ENCODE measurements at places on chromosomes 11 and 22.
A peak's percentile ranks its signal among the peaks of the same experiment; 100 is the strongest.

DNA sequence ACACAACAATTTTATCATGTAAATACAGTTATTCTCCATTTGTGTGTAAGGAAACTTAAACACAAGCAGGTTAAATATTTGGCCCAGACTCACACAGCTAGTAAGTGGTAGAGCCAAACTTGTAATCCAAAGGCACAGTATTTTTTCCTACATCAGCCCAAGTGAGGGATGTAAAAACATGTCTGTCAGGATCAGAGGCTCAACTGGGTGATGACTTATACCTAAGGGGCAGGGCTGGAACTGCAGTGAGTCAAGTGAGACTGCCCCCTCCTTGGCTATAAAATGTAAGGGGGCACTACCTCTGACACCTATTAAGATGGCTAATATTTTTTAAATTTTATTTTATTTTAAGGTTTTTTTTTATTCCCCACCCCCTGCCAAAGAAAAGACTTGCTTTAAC, 82.6 kb downstream of the APIP start:
- no peak for DNase-seq

- no peak for DNase-seq
Observed at GRCh38 chr11:108871867-108872266, 207.0 kb downstream of the DDX10 start.

DNA sequence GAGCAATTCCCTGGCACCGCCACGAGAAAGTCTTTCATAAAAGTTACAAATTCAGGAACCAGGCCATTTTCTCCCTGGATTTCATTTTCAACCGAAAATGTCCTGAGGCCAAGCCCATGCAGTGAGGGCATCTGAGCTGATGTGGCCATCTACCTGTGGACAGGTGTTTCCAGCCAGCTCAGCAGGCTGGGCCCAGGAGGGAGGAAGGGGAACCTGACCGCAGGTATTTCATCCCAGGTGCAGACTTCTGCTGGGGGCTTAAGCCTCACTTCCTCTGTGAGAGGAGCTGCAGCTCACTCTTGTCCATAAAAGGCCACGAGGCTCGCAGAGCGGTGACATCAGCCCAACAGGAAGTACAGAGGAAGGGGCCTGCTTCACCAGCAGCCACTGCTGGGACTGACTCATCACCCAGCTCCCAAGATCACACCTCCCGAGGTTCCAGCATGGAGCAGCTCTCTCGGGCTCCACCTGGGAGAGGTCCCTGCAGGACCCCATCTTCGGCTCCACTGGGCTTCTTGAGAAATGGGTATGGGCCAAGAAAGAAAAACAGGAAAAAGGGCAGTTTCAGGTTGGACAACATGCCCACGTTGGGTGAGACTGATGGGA, 56.4 kb downstream of the MYH9 start:
- peak; percentile 93 for DNase-seq

DNA sequence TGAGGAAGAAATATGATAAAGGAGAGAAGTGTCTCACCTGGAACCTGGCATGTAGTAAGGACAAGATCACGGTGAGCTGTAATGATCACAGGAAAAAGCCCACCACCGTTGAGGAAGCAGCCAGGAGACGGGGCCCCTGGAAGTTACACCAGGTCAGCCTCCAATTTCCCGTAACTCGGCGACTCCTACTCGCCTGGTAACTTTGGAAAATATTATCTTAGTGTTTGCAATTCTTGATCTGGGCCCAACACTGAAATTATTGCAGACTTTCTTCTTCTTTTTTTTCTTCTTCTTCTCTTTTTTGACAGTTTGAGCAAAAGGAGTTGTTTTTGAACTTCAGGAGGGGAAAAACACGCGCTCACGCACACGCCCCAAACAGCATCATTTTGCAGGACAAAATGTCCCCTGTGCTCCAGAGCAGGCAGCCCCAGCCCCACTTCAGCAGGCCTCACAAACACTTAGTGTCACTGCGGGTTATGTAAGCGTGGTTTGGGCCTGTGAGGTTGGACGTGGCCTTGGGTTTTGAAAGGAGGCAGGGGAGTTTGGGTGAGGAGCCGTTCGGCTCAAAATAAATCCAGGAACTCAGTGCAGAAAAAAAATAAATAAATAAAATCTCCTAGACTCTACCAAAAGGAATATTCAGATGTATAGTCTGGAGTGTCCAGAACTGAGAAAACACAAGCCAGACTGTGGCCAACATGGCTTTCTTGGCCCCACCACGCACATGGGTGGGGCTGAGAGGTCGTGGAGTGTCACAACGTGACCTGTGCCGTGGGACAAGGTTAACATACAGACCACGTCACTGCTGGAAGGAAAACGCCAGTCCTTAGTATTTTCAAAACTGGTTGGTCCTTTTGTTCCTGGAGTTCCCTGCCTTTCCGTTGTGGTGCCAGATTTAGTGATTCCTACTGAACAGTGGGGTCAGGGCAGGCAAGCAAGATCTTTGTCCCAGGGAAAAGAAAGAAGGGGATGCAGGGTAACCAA, 26.3 kb upstream of the MN1 start:
- DNase-seq, result no peak

DNA sequence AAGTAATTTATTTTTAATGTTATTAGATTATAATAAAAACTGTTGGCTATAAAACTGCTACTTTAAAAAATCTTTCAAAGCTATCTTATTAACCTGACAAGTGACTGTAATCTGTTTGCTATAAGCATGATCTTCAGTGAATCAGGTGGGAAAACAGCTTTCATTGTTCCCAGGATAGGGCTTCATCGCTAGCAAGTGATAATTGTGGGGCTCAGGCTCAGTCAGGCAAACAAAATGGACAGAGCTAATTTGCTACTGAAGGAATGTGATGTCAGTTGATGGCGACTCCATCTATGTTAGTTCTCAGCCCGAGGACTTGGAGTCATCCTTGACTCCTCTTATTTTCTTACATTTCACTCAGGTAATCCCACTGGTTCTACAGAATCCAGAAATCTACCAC, 125.0 kb downstream of the RASSF10 start:
- DNase-seq, result no peak

DNA sequence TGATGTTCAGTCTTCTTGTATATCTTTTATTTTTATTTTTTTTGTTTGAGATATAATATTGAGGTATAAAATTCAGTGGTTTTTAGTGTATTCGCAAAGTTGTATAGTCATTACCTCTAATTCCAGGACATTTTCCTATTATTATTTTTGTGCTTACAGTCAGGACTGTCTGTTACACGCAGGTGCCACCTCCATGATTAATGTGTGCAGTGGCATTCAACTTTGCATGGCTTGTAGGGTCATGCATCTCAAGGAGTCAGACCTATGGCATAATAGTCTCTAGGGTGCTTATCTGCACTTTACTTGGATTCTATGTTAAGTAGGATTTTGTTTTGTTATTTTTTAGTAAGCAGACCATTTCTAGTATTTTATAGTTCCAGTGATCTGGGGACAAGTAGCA, 1.0 kb downstream of the CTR9 start:
- no peak for DNase-seq

GRCh38 chr11:127273593-127274327, 273.2 kb upstream of the KIRREL3 start:
- no peak for DNase-seq

DNA sequence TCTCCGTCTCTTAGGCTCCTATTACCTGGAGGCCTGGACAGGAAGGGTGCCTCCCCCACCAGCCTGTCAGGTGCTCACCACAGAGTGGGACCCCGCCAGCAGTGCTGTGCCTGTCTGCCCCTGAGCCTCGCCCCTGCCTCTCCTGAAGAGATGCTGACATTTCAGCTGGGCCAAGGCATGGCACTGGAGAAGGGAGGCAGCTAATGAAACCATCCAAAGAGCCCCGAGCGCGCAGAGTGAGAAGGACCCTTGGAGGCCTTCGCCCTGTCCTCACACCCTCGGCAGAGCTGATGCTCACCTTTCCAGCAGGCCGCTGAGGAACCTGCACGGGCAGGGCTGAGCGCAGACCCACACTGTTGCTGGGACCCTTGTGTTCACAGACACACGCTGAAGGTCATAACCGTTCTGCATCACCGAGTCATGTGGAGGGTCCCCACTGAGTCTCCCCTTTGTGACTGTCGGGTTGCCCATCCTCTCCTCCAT, 2.1 kb upstream of the LRFN4 start:
- no peak for DNase-seq

- DNase-seq, result no peak
Observed at GRCh38 chr11:28366549-28367346, 258.6 kb downstream of the METTL15 start.

DNA sequence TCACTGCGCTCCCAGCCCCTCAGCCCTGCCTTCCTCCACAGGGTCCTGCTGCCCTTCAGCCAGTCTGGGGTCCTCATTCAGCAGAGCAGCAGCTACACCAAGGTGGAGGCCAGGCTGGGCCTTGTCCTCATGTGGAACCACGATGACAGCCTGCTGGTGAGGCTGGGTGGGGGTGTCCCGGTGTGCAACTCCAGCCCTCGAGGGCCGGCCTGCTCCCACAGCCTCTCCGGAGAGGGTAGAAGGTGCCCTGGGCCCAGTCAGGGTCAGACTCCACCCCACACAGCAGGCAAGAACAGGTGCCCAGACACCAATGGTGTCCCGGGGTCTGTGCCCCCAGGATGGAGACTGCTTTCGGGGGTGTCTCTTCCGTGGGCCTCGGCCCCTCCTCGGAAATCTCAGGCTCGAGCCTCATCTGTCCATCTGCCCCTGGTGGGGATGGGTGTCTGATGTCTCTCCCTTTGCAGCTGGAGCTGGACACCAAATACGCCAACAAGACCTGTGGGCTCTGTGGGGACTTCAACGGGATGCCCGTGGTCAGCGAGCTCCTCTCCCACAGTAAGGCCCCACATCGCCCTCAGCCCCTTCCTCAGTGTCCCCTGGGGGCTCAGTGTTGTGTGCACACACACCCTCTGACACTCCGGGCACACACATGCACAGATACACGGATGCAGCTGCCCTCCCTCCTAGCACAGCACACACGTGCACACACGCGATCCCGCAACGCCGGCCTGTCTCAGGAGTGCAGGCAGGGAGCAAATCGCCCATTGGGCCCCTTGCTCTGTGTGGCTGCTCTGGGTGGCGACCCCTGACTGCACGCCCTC, 4.9 kb downstream of the MUC5AC start:
- DNase-seq, result no peak

GRCh38 chr11:13354335-13354734, 76.7 kb downstream of the BMAL1 start:
- DNase-seq, result no peak

- DNase-seq, result no peak
Observed at GRCh38 chr11:16012125-16012751, 344.1 kb downstream of the SOX6 start.

GRCh38 chr22:19554834-19555404, 30.7 kb upstream of the CLDN5 start:
- DNase-seq, result no peak

DNA sequence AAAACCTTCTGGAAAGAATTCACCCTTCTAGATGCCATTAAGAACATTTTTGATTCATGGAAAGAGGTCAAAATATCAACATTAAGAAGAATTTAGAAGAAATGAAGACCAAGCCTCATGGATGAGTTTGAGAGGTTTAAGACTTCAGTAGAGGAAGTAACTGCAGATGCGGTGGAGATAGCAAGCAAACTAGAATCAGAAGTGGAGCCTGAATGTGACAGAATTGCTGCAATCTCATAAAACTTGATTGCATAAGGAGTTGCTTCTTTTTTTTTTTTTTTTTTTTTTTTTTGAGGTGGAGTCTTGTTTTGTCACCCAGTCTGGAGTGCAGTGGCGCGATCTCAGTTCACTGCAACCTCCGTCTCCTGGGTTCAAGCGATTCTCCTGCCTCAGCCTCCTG, 51.6 kb downstream of the MS4A13 start:
- DNase-seq, result no peak

DNA sequence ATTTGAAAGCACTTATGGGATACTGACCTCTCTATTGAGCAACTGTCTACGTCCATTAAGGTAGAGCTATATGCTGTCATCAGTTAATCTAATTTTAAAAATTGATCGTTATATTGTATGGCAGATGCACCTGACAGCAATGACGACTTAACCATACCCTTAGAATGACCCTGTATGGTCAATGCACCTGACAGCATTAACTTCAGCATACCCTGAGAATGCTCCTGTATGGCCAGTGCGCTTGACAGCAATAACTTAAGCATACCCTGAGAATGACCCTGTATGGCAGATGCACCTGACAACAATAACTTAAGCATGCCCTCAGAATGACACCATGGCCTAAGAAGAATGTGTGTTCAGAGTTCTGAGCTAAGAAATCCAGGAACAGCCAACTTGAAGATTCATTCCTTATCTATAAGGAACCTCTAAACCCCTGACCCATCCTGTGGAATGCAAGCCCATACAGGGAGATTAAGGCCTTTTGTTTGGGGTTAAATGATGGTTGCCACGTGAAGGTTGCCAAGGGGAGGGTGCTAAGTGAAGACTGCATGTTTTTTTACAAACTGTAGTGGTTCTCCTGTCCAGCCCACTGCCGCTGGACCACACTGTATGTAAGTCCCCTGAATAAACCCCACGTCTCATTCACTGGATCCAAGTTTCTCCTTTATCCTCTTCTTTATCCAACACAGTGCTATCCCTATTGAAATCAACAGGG, 138.3 kb downstream of the GUCY1A2 start:
- no peak for DNase-seq

DNA sequence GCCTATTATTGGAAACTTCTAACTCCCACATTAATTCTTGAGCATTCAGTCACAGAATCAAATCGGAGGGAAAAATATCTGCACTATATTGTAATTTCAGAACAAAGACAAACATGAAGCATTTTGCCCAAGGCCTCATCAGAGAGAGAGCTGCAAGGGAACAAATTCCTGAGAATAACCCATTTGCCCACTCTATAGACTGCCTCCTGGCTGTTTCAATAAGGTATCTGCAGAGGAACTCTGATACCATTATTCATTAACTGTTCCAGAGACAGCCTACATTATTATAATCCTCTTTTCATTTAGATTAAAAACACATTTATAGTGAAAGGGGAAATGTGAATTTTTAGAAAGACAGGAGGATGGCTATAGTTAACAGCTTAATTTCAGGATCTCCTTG, 663.9 kb downstream of the DLG2 start:
- peak; percentile 14 for DNase-seq

DNA sequence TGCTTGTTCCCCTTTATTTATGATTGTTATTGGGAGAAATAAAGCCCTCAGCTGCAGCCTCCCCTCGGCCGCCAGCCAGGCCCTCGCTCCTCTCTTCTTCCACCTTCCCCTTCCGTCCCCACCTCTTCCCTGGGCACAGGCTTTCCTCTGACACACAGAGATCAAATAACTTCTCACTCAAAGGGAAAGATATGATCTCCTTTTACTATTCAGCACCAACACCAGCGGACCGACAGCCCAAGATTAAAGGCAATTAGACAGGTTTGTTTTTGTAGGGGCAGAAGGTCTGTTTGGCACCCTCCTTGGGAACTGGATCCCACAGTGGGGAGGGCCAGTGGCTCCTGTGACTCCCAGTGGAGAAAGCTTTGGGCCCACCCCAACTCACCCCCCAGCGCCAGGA, 23.0 kb downstream of the NECTIN1 start:
- DNase-seq, result no peak

- no peak for DNase-seq
Observed at GRCh38 chr11:68349461-68350249, 37.3 kb downstream of the LRP5 start.

- no peak for DNase-seq
Observed at GRCh38 chr11:16825968-16826367, 87.5 kb downstream of the C11orf58 start.

GRCh38 chr11:12395333-12395732, 18.0 kb downstream of the PARVA start:
- no peak for DNase-seq

GRCh38 chr11:57303280-57303989, 21.3 kb downstream of the TNKS1BP1 start:
- no peak for DNase-seq

GRCh38 chr11:88813233-88813915, 252.4 kb downstream of the GRM5 start:
- no peak for DNase-seq

GRCh38 chr11:689625-690024, 5.4 kb downstream of the DEAF1 start:
- DNase-seq, result no peak

Data from non-pigmented ciliary epithelial cell (primary cell).